Fibroblast of skin of scalp (primary cell): ENCODE measurements at places on chromosomes 11 and 22.

GRCh38 chr11:128832121-128832497 is 35.0 kb downstream of the KCNJ1 start:
- DNase-seq = no peak

- peak; percentile 88 for DNase-seq
These were observed 15.3 kb upstream of the ACCSL start for GRCh38 chr11:44032299-44033085.

DNA sequence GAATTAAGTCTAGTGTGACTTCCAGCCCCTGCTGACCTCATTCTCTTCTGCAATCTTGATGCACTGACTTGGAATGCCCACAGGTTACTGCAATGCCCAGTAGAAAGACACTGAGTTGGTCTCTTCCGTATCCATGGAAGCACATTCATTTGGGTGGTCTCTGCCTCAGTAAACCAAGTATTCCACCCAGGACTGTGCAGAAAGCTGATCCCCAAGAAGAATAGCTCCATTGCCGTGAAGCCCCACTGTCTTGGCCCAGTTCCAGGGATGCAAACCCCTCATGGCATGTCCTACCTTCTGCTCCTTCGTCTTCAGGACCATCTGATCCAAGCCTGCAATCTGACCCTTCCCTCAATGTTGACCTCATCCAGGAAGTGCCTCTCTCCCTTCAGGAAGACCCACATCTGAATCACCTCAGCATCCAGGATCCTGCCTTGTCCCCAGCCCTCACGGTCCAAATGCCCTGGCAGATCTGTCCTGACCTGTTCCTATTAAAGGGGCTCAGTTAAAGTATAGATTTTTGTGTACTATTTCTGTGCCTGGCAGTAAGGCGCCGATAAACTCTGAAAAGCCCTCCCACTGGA is 425.8 kb downstream of the SOX6 start:
- DNase-seq = no peak

DNA sequence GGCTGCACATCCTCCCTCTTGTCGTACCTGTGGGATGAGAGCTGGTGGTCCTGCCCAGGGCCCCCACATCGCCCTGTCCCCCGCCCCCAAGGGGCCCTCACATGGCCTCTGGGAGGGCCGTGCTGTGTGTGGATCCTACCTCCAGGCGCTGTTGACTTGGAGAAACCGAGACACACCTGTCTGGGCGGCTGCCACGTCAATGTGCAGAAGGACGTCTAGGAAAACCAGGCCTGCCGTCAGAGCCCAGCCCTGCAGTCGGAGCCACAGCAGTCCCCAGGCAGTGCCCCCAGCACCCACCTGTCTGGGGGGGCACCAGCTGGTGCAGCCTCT is 14.2 kb downstream of the ALG12 start:
- no peak for DNase-seq

DNA sequence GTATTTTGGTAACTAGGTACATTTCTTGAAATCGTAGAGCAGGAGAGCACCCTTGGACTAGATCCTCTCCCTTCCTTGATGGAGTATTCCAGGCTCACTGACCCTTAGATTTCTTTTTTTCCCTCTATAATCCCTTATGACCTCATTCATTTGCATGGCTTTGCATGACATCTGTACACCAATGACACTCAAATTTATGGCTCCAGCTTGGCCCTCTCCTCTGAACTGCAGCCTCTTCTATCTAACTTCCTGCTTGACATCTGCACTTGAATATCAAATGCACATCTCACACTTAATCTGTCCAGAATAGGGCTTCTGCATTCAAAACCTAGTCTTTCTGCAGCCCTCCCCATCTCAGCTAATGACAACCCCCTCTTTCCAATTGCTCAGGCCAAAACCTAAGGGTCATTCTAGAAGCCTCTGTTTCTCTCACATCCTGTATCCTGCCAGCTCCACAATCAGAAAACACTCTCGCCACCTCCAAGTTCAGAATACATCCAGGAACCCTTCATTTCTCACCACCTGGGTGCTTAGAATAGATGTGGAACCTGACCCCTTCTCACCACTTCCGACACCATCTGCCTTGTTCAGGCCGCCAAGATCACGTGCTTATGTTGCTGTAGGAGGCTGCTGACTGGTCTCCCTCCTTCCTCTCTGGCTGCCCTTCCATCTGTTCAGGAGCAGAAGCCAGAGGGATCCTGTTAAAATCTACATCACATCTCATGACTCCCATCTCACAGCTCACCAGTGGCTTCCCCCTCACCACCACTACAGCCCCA is 138.9 kb upstream of the MTNR1B start:
- DNase-seq = no peak

- peak; percentile 77 for DNase-seq
These were observed 18.5 kb upstream of the CBX7 start for GRCh38 chr22:39170825-39171622.

- no peak for DNase-seq
These were observed 366.7 kb downstream of the MN1 start for GRCh38 chr22:27434898-27435297.

DNA sequence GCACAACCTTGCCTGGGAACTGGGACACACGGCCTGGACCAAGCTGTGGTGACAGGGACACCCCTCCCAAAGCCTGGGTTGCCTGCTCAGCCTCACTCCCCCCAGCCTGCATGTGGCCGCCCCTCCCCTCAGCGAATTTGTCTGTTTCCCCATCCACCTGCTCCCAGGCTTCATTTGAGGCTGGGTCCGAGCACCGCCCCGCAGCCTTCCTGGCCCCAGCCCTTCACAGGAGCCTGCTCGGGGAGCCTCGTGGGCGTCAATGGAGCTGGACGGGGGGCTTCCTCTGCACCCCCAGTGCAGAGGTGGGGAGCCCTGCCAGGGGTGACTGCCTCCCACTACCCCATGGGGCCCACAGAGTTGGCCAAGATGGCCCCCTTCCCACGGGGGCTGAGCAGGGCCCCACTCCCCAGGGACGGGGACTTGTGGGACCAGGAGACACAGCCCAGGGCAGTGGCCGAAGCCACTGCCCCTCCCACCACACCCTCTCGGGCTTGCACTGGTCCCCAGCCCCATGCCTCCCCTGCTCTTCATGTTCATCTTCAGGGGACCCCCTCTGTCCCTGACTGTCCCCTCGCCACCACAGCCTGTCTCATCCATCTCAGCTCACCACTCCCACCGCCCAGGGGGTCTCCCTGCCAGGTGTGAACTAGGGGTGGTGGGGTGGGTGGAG is 91.7 kb downstream of the WNT7B start:
- DNase-seq = no peak

- DNase-seq = peak; percentile 91
These were observed 607 bp upstream of the ROBO4 start for GRCh38 chr11:124898263-124898680.
